Activated CD4-positive, alpha-beta memory T cell treated with anti-CD3 and anti-CD28 coated beads for 36 hours (primary cell): ENCODE measurements at places on chromosomes 16 and 17. TPM values are rescaled to one million over a fixed set of nuclear protein-coding genes. Genes with fewer than 3 reads are reported as not detected.
A peak's percentile ranks its signal among the peaks of the same experiment; 100 is the strongest.

GRCh38 chr17:28043296-28043695 is 819 bp downstream of the NLK start:
- DNase-seq, result no peak

DNA sequence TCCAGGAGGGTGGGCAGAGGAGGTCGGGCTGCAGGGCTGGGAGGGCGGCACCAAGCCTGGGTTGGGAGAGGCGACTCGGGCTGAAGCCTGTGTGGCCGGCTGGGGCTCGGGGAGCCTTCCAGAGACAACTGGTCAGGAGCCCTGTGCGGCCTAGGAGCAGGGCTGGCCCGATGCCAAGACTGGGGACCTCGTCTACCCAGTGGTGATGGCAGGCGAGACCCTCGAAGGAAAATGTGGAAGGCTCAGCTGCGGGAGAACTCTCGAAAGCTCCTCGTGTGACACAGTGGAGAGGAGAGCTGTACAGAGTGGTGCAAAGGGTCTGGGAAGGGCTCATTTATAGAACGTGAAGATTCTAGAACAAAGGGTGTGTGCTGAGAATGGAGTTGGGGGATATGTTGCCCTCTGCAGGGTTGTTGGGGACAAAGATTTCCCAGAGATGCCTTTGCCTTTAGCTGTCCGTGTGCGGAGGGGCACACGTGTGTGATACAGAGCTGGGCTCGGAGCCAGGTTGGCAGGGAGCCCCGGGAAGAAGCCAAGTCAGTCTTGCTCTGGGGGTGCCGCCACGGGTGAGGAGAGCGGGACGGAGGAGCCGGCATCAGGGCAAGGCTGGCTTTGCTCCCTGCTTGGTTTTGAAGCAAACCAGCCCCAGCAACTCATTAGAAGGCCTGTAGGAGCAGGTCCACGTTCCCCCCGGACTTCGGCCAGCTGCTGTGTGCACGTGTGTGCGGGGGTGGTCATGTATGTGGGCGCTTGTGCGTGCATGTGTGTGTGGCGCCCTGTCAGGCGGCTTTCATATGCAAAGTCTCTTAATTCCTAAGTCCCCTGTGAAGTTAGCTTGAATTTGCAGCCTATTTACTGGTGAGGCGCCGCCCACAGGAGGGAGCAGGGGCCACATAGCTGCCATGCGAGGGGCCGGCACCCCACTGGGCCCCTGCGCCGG is 132.4 kb upstream of the CHMP6 start:
- DNase-seq, result no peak

DNA sequence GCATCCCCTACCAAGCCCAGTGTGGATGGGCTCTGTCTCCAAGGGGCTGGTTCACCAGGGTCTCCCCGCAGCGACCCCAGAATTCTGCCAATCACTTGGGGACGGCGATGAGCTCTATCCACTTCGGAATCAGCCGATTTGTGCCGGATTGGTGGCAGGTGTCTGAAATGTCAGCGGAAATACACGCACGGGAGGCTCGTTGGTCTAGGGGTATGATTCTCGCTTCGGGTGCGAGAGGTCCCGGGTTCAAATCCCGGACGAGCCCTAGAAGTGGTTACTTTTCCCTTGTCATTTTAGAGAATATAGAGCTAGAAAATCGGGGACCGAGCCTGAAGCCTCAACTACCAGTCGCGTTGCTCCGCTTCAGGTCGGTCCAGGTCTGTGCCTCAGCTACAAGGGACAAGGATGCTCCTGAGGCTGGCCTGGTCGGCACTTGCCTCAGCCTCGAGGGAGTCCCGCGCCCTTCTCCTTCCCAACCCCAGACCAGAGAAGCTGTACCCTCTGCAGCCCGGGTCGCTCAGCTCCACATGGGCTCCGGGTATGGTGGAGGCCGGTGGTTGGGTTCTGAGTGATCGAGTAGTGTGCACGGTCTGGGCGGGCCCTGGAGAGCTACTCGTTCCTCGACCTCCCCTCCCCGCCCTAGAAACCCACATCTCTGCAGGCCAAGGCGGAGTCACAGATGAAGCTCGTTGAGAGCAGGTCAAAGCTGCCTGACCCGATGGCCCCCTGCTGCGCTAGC is 16.0 kb upstream of the OR1F1 start:
- peak; percentile 79 for DNase-seq

- DNase-seq, result peak; percentile 8
These were observed 7.7 kb upstream of the TMEM92 start for GRCh38 chr17:50266384-50267073.

- DNase-seq, result no peak
These were observed 6.3 kb downstream of the MYBBP1A start for GRCh38 chr17:4548721-4549531.

DNA sequence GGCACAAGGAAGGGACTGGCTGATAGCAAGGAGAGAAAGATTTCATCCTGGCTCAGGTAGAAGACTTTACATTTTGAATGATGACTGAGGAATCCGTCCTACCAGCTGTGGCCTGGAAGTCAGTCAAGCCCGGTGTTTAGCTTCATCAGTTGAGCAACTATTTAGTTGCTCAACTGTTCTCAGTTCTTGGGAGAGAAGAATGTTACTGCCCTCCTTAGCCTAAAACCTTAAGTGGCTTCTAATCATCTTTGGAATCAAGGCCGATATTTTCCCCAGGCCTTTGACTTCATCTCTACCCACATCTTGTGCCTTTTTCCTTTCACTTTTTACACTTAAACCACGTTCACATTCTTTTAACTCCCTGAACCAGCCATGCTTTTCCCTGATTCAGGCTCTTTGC is 17.3 kb upstream of the RBL2 start:
- DNase-seq, result no peak

DNA sequence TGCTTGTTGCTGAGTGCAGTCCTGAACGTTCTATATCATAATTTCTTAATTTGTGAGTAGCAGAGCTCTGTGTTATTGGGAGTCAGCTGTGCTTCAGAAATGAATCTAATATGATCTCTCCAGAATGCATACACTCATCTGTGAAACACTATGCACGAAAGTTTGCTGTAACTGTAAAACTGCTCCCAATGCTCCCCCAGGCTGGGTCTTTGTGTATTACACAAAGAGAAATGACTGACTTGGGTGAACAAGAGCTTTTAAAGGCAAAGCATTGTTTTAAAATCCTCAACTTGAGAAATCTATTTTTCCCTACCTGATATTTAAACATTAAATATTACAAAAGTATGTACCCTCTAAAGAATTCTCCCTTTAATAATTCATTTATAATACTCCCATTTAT is 636.7 kb upstream of the KIF2B start:
- no peak for DNase-seq

GRCh38 chr17:51743477-51743876 is 415.0 kb downstream of the CA10 start:
- no peak for DNase-seq

DNA sequence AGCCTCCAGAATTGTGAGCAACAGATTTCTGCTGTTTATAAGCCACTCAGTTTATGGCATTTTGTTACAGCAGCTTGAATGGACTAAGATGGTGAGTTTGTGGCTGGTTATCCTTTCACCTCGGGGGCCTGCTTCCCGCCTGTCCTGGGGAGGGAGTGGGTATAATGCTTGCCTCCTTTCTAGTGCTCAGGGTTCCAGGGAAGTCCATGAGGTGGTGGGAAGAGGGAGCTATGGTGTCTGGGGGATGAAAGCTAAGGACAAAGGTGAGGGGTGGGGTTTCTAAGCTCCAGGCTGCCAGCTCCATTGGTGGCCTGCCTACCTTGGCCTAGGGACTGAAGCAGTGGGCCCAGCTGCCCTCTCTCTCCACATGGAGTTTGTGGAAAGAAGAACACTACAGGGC is 50.2 kb upstream of the SDK2 start:
- no peak for DNase-seq

DNA sequence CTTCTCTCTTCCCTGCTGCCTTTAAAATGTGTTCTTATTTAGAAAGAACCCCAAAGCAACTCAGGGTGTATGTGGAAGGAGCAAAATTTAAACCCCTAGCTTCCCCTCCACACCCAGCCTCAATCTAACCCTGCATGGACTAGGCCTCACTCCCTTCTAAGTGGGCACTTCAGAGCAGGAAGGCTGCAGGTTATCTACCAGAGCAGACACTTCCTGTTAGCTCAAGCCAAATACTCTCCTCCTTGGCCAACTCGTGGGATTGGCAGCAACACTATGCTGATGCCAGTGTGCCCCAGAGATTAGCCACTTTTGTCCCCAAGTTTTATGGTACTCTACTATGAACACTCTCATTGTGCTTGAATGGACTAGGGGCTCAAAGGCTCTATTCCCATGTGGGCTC is 35.6 kb downstream of the CCDC42 start:
- no peak for DNase-seq

Gene MT4
- total RNA-seq, result not detected

GRCh38 chr17:53548252-53548651 is 274.5 kb upstream of the KIF2B start:
- no peak for DNase-seq

Gene GLIS2
- total RNA-seq, result 0.52 TPM

Gene MYH11
- total RNA-seq, result not detected

GRCh38 chr17:17900615-17901520 is 64.1 kb upstream of the SREBF1 start:
- DNase-seq, result no peak

- peak; percentile 38 for DNase-seq
These were observed 941 bp upstream of the MRPS34 start for GRCh38 chr16:1773703-1774447.

GRCh38 chr17:32803544-32803943 is 73.4 kb downstream of the MYO1D start:
- DNase-seq, result no peak

GRCh38 chr16:50476486-50477255 is 71.5 kb upstream of the NKD1 start:
- DNase-seq, result no peak

DNA sequence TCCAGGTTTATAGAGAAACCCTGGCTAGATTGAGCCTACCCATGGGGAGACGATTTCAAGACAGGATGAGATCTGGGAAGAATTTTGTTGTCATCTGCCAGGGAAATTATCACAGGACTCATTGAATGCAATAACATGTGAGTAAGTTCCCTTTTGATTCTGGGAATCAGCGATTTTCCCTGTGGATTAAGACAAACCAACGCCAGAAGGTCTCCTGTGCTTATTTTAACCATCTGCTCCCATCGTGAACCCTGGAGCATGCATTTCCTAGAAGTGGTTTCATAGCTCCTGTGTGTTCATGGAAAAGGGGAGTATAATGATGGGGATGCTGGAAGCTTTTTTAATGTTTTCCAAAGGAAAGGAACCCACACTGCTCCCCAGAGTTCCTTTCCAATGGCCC is 21.0 kb upstream of the ARHGAP44 start:
- DNase-seq, result no peak

DNA sequence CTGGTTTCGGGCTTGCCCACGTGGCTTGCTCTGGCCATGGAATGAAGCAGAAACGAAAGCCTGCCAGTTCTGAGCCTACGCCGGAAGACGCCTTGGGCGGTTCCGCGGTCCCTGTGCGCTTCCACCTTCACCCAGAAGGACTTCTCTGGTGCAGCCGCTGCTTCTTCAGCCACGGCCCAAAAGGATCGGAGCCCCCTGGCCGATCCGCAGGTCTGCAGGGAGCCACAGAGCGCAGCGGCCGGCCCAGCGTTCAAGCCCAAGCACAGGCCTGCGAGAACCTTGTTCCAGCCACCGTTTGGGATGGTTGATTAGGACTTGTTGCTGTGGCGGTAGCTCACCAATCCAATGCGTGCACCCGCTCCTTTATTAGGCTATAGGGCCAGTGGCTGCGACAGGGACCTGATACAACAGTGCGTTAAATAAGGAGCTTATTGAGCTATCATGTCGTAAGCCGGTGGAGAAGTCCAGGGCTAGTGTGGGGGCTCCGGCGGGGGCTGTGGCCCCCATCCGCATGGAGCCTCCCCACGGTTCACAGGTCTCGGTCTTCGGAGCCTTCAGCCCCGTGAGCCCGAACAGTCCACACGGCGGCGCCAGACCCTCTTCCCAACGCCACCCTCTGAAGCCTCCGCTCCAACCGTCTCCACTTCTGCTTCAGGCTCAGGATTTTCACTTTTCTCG is 10.2 kb upstream of the MPP2 start:
- peak; percentile 71 for DNase-seq

DNA sequence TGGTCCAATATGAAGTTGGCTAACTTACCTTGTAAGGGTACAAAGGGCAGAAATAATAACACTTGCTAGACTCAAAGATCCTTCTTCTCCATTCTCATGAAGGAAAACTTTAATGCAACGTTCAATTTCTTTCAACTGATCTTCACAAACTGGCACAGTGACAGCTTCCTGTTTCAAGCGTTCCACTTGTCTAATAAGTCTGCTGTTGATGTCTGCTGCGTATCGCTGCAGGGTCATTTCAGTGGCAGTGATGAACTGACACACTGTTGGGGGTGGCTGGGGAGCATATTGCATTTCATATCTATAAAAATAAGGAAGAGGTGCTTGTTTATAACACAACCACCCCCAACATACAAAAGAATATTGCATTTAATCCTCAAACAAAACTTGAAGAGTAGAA is 33.5 kb upstream of the ARL6IP1 start:
- DNase-seq, result no peak

Gene CDRT15
- not detected for total RNA-seq

GRCh38 chr17:70168044-70168976 is 1.0 kb upstream of the KCNJ2 start:
- peak; percentile 39 for DNase-seq

DNA sequence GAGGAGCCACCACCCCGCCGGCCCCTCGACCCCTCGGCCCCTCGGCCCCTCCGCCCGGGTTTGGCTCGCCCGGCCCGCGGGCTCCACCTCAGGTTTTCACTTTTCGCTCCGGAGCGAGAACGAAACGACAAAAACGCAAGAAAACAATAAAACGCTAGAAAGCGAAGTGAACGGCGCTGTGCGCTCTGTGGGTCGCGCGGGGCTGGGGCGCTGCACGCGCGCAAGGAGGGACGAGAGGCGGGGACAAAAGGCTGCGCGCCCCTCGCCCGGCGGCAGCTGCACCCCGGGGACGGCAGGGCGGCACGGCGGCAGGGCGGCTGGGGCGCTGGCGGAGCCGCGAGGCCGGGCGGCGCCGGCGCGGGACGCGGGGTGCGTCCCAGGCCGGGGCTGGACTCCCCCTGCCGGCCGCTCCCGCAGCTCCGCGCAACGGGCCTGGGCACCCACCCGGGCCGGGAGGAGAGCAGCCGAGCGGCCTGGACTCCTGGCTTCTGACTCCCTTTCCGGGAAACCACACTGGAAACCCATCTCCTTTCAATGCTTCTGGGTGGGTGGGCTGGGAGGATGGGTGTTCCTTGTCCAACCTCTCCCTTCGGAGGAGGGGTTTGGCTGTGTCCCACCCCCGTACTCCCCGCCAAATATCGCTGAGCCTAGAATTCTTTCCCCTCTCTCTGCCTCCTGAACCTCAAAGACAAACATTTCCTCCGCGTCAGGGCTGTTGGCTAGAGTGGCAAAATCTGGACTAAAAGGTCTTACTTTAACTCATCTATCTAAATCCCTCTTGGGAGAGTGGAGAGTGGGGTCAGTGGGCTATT is 9.9 kb downstream of the TBX2 start:
- peak; percentile 48 for DNase-seq

Gene CHST4
- total RNA-seq, result not detected

Gene INCA1
- 0.40 TPM for total RNA-seq
